ENCODE measurements at places on chromosomes 7 and 10.
A peak's percentile ranks its signal among the peaks of the same experiment; 100 is the strongest.

- peak; percentile 31 for DNase-seq
These were observed 26.9 kb upstream of the TRIM56 start for GRCh38 chr7:101058355-101058754.

- DNase-seq = no peak
These were observed 290.1 kb downstream of the TCERG1L start for GRCh38 chr10:131021246-131021895.

DNA sequence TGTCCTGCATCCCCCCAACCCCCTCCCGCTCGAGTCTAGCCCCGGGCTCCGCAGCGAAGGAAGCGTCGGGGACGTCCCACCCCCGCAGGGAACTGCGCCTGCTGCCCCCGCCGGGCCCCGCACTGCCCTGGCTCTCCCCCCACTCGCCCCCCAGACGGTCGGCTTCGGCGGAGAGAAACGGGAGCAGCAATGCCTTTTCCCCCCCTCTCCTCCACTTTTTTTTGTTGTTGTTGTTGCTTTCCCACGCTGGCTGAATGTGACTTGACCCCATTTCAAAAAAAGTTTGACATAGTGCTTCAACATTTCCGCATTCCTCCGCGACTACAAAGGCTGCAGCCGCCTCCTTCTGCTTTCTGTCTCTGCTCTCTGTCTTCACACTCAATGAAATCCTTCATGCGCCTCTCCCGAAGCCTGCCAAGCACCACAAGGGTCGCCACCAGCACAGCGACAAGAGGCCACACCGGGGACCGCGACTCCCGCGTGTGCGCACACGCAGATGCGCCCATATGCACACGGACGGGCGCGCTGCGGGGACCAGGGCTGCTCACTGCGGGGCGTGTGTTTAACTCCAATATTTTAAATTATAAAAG, 1.0 kb downstream of the CDK6 start:
- no peak for DNase-seq

GRCh38 chr7:130232209-130232608, 24.5 kb downstream of the SSMEM1 start:
- DNase-seq = no peak

GRCh38 chr7:74101061-74101681, 17.6 kb downstream of the LIMK1 start:
- DNase-seq = no peak

DNA sequence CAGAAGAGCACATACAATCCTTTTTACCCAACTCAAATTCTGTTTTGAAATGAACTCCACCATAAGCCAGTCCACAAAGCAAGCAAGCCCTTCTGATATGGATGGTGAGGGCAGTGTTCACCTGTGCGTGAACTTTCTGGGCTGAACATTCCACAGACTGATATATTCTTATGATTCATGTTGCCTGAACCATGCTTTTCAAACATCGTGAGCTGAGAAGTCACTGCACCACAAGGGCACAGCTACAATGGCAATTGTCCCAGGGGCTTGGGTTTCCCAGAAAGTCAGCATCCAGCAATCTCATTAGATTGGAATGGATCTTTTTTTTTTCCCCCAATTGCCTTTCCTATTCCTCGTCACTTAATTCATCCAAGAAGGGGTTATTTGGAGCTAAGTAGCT, 86.9 kb upstream of the ZNF438 start:
- DNase-seq = no peak

GRCh38 chr10:48878091-48878490, 61.5 kb downstream of the LRRC18 start:
- no peak for DNase-seq

GRCh38 chr7:49644396-49645166, 128.9 kb upstream of the VWC2 start:
- no peak for DNase-seq

- no peak for DNase-seq
These were observed 88.7 kb downstream of the PHYHIPL start for GRCh38 chr10:59265141-59265540.

- DNase-seq = no peak
These were observed 46.8 kb upstream of the GLCCI1 start for GRCh38 chr7:7921830-7922229.

GRCh38 chr7:157502701-157503111, 165.9 kb downstream of the DNAJB6 start:
- no peak for DNase-seq

DNA sequence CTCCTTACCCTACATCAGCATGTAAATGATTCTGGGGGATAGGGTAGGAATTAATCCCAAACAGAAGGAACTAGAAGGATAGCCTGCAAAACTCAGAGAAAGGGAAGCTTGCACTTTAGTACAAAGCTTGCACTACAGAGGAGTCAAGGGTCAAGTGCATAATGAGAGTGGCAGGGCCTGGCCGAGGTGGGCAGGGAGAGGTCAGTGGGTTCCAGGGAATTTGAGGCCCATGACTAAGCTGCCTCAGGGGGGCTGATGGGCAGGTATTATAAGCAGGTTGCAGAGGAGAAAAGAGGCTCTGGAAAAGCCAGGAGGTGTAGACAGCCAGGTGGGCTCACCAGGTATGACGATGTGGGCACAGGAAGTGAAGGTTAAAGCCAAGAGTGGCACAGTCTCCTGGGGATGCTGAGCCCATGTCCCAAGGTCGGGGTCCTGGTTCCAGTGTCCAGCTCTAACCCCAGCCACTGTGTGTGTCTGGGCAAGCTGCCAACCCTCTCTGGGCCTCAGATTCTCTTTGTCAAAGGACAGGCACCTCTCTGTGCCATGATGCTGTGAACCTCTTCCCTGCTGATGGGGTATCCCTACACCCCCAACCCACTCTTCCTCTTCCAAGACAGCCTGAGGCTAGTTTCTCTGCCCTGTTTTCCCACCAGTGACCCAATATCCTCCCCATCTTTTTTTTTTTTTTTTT, 32.0 kb upstream of the ELN start:
- DNase-seq = no peak

GRCh38 chr7:29322023-29322712, 127.6 kb downstream of the CHN2 start:
- no peak for DNase-seq

DNA sequence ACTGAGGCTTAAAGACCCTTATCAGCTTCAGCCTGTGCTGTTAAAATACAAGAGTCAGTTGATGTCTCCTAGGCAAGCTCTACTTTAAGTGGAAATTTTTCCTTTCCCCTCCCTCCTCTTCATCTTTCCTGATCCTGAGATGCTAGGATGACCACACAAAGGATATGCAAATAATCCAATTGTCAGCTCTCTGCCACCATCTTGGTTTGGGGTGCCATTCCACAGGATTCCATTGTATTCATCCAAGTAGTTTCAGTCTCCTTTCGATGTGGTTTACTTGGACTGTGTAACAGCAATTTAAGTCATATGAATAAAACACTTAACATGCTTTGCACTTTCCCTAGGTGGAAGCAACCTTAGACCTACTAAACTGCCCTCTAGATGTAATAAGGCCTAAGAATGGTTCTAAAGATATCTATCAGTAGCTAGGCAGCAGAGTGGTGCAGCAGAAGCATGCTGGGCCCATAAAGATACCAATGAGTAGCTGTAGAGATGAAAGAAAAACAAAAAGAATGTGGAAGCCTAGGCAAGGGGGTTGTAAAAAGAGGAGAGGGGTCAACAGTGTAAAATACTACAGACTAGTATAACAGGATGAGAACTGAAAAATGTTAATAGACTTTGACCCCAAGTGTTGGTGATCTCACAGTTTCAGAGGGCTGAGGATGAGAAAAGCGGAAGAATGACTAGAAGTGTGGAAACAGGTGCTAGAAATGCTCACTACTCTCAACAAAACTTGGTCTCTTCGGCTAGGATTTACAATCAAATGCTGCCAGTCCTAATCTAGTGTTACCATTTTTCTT, 2.4 kb upstream of the CFAP69 start:
- DNase-seq = no peak

GRCh38 chr10:28734938-28735759, 57.8 kb downstream of the BAMBI start:
- no peak for DNase-seq

GRCh38 chr10:79298403-79299244, 48.6 kb upstream of the PPIF start:
- no peak for DNase-seq

GRCh38 chr10:101467286-101467770, 113.4 kb downstream of the BTRC start:
- peak; percentile 74 for DNase-seq

GRCh38 chr10:104925232-104925851, 284.3 kb downstream of the SORCS3 start:
- DNase-seq = peak; percentile 20

GRCh38 chr7:155786491-155786890, 25.8 kb downstream of the SHH start:
- DNase-seq = no peak

GRCh38 chr10:5184987-5185775, at the start of gene AKR1C8:
TSS of gene AKR1C8 (minus strand) at chr10:5185150. CDS start at chr10:5185104, 46 bp downstream.
- no peak for DNase-seq

DNA sequence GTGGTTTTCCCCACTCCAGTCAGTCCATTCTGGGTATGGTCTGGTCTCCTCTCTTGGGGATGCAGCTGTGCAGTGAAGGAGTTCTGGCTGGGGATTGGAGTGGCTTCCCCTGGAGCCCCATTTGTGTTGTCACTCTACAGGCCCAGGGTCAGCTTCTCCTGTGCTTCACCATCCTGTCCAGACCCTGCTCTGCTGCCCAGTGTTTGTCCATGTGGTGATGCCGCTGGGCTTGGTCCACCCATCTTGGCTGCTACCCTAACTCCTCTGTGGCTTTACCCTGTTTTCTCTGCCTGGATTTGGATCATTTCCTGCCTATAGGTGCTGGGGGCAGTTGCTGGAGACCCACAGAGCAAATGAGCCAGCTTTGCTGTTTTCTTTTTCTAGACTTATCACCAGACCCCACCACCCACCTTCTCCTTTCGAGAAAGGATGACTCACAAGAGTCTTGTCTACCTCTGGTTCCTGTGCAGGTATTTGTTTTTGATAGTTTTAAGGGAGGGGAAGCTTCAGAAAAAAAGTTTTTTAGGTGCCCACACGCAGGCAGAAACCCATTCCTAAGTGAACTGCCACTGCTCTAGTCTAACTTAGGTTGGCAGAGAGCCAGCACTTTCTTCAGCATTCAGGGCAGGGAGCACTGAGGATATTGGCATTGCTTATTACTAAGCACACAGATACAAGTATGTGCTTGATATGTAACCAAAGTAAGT, 8.5 kb downstream of the ZDHHC16 start:
- no peak for DNase-seq

DNA sequence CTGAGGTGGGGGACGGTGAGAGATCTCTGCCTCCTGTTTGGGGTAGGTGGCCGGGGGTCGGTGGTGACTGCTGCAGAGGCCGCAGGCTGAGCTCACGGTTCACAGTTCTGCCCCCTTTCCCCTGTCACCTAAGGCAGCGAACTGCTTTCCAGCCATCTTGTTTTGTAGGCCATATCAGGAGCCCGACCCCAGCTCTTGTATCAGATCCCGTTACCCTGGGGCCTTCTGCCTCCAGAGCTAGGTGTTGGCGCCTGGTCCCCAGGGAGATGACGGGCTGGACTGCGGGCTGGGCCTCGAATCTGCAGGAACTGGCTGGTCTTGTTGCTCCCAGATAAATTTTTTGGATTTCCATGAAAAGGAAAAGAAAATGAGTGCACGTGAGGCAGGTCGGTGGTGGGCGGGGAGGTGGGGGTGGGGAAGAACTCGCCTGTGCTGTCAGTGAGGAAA, 183.0 kb downstream of the DNAJB6 start:
- DNase-seq = no peak

- DNase-seq = no peak
These were observed 991 bp downstream of the ANKRD61 start for GRCh38 chr7:6032167-6032566.

DNA sequence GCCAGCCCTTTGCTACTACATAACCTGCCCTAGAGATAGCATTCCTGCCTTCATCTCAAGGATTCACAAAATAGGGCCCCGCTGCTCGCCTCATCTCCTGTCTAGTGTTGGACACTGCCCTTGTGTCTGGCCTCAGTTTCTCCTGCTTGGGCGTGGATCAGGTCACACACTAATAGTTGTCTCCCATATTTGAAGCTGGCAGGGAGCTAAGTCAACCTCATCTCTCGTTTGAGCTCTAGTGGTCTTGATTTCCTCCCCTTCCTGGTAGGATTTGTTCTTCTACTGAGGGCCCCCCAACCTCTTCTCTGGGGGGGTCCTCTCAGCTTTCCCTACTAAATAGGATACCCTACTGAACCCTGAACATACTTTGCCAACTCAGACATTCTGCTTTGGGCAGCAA, 42.2 kb downstream of the ADCYAP1R1 start:
- DNase-seq = no peak

DNA sequence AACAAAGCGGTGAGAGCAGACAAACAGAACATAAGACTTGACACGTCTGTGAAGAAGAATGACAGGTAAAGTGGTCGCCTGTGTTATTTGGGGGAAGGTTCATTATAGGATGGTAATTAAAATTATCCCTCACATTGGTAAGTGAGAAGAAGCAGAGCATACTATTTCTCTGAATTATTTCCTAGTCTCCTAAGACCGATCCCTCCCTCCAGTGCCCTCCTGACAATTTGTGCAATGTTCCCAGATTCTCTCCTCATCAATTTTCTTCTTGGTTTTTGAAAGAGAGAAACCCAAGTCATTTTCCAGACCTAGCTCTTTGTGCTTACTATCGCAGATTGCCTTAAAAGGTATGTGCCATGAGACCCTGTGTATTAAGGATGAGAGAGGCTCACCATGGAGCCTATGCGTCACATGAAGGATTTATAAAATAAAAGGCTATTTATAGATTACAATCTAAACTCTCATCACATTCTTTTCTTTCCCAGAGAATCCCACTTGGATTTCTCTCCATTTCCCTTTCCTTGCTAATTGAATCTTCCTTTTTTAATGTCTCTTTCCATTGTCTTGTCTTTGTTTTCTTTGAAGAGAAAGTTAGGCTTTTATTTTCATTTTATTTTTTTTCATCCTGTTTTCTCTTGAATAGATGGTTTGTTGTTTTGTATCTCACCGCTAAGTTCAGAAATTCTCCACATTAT, 112.0 kb downstream of the PPP1R3A start:
- DNase-seq = no peak

- no peak for DNase-seq
These were observed 411.8 kb downstream of the ARL4A start for GRCh38 chr7:13099154-13099795.

GRCh38 chr10:88232983-88233543, 350.1 kb downstream of the RNLS start:
- no peak for DNase-seq

DNA sequence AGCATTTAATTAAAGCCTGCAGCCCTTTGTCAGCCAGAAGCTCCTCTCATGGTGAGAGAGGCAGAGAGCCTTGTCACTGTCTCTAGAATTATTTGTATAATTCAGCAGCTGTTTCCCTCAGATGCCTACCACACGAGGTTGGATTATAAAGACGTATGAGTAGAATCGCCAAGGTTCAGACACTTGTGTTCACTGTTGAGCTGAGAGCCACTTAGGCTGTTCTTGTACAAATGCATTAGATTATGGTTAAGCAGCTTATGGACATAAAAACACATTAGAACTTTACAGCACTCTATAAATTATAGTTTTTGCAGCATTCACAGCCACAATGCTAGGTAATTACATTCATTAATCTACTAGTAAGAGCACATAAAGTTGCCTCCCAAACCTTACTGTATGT, 282.6 kb downstream of the AUTS2 start:
- no peak for DNase-seq

GRCh38 chr7:135348493-135348892, 114.9 kb downstream of the STRA8 start:
- DNase-seq = no peak

All from CMK (cell line).